Stimulated activated CD8-positive, alpha-beta memory T cell treated with anti-CD3 and anti-CD28 coated beads, Interleukin-12 subunit alpha, Interleukin-12 subunit beta, amount 100 ng/mL, for 1 hour (primary cell): ENCODE measurements at places on chromosomes 3 and 15.

GRCh38 chr3:23461069-23461468 is 257.9 kb downstream of the UBE2E2 start:
- DNase-seq, result no peak

DNA sequence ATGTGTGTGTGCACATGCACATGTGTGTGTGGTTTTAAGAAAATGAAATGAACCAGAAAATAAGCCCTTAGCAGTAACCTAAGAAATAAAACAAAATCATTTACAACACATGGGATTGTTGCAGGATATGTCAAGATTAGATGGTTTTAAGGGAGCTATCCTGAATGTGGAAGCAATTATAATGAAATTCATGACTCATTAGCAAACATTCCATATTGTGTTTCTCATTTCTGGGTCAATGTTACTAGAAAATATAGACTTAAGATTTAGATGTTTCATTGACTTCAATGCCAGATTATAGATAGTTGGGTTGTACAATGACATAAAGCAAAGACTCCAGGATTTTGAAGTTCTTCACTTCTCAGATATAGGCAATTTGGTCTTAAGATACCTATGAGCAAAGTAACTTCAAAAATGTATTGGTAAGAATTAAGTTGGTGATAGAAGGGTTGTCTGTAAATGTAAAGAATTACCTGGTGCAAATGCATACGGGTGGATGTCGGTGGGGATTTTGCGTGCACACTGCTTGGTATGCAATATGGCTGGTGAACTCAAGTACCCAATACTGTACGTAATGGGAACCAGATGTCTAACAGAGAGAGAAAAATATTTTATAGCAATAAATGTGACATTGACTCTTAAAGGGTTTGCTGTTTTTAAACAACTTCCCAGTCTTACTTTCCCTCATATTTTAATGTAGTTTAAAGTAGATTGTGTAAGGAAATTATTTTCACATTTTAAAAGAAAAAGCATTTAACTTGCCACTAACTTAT is 53.9 kb upstream of the NR2F2 start:
- DNase-seq, result no peak

DNA sequence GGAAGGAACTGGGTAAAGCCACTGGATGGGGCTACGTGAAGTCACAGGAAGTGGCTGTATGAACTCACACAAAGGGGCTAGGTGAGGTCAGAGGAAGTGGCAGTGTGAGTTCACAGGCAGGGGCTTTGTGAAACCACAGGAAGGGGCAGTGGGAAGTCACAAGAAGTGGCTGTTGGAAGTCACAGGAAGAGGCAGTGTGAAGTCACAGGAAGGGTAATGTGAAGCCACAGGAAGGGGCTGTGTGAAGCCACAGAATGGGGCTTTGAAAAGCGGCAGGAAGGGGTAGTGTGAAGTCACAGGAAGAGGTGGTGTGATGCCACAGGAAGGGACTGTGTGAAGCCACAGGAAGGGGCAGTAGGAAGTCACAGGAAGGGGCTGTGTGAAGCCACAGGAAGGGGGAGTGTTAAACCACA is 34.6 kb downstream of the GASK1A start:
- DNase-seq, result no peak

DNA sequence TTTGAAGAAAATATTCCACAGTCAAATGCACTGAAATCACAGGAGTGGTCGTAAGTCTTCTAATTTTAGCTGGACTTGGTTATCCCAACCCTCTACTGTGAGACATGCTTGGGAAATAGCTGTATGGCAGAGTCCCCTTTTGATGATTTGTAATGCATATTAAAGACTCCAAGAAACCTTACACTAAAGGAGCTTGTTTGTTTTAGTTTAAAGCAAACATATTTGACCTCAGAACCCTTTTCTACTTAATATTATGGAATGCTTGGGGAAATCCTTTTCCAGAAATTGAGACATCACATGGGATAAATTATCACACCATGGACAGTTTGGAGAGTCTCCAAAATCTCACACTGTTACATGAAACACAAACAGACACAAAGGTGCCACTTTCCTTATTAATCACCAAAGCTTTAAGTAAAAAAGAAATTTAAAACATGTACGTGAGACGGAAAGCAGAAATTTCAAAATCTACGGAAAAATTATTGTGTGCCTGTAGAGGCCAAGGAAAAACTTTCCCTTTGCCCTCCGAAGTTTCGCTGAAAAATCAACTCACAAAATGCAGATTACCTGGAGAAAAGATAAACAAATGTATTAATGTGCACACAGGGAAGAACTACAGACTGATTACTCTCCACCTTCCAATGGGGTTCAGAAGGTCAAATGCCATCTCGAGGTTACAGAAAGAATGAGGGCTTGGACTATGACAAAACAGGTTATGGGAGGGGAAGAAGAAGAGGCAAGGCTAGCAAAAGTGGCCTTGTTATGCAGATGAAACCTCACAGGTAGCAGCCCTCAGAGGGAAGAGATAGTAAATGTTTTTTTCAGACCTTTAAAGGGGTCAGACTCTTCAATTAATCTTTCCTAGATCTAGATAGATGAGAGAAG is 7.0 kb upstream of the CPB1 start:
- DNase-seq, result no peak

GRCh38 chr3:44045476-44046275 is 196.0 kb upstream of the TOPAZ1 start:
- DNase-seq, result no peak

DNA sequence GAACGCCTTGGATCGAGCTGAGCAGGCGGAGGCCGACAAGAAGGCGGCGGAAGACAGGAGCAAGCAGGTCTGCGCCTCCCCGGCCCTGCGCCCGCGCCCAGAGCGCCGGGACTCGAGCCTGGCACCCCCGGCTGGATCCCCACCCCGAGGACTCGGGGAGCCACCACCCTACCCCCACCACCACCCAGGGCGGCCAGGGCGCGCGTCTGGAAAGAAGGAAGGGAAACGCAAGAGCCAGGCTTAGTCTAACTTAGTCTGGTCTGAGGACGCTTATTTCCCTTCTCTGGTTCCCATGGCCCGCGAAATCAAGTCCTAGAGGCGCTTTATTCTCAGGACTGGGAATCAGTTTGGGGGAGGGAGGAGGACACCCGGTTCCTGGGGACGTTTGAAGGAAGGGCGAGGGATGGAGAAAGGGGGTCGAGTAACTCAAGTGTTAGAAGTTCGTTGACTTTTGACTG is 359 bp downstream of the TPM1 start:
- no peak for DNase-seq

GRCh38 chr3:70097084-70097483 is 97.6 kb downstream of the SAMMSON start:
- DNase-seq, result no peak

DNA sequence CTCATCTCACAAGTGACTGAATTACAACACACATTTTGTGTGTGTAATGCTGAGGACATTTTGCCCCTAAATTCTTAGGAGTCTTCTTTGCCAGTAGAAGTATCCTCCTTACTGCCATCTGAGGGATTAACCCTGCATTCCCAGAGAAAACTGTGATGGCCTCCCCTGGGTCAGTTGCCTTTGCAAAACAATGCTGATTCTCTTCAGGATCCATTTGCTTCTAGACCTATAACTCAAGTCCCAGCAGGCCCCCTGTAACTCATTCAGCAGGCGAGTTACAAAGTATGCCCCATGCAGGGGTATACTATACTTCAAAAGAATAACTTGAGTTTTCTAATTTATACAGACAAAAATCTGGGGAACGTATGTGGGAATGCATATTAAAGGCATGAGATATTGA is 6.6 kb upstream of the MCF2L2 start:
- no peak for DNase-seq

DNA sequence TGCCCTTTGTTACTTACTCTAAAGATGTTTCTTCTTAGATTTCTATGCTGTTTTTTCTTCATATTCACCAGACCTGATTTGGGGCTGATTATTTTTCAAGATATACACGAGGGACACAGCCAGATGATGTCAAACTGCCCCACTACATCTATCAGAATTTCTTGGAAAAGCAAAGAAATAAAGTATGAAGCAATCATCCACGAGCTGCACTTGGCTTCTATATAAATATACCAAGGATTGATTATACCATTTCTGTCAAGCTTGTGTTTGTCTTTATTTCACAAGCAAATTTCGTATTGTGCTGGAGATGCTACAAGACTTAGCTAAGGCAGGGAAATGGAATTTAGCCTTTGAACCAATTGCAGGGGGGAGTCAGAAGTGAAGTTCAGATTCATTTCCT is 715.1 kb upstream of the NR2F2 start:
- DNase-seq, result no peak

DNA sequence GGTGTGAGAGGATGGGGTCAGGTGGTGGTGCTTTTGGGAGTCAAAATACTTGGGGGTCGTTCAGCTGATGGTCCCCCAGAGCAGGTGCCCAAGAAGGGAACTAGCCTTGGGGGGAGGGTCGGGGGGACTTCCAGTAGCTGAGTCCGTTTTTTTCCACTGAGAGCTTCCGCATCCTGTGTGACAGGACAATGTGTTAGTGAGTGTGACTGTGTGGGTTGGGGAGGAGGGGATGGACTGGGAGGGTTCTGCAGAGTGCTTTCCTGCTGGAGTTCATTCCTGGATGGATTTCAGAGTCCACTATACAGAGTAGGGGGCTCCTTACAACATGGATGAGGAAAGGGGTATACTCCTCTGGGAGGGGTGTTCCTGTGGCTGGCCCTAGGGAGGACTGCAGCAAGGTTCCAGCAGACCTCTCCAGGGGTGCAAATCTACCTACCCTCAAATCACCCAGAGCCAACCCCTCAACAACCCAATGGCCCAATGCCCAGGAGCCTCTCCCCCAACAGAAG is 601 bp upstream of the HYAL2 start:
- DNase-seq, result no peak

- no peak for DNase-seq
Measured at GRCh38 chr3:181458857-181459256, 252.9 kb upstream of the SOX2 start.

DNA sequence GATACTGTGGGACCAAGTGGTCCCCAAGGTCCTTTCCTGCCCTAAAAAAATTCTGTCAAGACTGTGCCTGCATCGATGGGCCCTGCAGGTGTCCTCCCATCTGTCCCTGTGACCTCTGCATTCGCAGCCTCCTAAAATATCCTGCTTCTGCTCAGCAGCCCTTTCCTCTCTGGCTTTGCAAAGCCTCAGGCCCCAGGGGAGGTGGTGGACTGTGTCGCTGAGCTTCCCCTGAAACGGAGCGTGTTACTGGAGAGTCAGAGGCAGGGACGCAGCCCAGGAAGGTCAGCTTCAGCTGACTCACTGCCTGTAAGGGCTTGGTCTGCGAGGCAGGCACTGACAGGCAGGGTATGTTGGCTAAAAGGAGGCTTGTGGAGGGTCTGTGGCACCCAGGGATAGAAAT is 110.0 kb downstream of the RAB11A start:
- no peak for DNase-seq

- no peak for DNase-seq
Measured at GRCh38 chr3:128800241-128801187, 74.5 kb downstream of the RAB7A start.

GRCh38 chr3:10299175-10299574 is 6.4 kb upstream of the GHRL start:
- DNase-seq, result no peak

GRCh38 chr3:157061265-157061664 is 98.7 kb downstream of the CCNL1 start:
- DNase-seq, result no peak

DNA sequence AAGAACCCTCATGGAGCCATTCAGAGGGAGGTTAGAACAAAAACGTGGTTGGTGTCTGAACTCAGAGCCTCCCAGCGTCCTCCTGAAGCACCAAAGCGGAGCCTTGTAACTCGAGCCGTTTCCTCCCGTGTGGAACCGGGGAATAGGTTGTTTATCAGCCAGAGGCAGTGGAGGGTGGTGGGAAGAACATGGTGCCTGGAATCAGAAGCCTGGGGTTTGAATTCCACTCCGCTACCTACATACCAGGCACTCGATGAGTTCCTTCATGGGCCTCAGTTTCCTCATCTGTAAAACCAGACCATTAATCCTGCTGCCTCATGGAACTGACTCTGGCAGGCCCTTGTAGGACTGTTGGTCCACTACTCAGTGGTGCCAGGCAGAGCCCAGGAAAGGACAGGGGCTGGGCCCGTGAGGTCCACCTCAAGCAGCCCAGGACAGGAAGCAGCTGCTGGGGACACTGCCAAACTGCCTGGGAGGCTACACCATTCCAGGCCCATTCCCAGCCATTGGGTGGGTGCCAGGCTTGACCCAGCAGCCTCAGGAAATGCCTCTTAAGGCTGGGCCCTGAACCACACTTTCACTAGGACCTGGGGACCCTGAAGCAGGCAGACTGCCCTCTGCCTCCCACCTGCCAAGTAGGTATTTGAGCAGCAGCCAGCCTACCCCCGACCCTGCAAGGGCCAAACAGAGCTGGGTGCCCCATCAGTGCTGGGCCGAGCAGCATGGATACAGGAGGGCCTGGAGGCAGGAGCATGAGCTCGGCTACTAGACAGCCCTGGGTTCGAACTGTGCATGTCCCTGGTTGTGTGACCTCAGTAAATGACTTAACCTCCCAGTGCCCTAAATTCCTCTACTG is 33.4 kb downstream of the PRKCD start:
- DNase-seq, result no peak

DNA sequence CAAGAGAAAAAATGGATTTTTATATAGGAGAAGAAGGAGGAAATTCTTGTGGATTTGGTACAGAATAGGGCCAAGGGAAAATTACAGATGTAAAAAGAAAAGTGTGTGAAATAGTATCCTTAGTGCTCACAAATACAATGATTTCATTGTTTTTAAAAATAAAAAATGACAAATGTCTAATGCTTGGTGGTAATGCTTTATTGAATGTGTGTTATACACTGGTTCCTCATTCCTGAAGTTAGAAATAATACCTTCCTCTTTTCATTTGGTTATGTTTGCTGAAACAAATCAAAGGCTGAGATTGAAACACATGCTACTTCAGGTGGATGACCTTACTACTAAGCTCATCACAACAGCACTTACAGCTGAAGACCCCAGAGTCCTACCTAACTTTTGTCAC is 37.7 kb upstream of the CCR2 start:
- no peak for DNase-seq

DNA sequence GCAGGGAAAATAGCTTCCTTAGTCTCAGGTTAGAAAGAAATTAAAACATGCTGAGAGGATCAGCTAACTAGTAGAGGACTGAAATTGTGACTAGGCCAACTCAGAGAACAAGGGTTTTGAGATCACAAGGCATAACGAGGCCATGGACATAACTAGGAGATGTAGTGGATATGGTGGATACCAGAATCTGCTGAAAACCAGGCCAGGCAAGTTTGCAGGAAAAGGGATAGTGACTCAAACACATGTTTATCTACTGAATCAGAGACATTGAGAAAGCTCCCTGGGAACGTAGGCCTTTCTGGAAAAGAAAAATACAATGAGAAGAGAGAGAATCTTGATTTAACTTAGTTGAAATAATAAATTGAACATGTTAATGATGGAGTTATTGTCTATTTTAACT is 326.5 kb upstream of the GBE1 start:
- no peak for DNase-seq
